ENCODE measurements at places on chromosomes 4 and X. TPM values are rescaled to one million over a fixed set of nuclear protein-coding genes. Genes with fewer than 3 reads are reported as not detected.

DNA sequence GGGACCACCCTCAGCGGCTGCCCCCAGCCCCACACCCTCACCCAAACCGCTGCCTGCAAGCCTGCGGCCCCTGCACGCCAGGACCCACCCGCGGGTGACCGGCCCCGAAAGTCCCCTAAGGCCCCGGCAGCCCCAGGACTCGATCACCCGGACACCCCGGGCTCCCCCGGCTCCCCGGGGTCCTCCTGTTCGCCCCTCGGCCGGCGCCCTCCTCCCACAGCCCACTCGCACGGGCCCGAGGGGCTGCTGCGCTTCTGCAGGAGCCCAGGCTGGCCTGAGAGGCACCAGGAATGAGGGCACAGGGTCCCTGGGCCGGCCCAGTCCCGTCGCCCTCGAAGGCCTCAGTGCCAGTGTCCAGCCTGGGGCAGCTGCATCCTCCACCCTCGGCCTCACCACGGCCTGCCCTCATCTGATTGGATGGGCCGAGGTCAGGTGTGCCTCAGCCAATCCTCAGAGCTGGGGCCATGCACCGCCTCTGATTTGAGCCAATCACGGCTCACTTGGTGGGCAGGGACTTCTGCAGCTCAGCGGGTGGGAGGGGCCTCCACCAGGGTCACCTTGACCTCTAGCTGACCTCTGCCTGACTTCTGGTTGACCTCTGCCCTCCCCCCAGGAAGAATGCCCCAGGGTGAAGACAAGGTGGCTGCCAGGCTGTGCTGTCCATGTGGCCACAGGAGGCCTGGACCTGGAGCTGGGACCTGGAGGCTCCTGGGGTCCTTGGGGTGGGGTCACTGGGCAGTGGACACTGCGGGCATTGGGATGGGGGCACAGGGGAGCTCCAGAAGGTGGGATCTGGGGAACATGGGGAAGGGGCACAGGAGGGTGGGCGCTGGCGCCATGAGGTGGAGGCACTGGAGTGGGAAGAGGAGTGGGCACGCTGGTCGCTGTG lies 97.6 kb upstream of the NKX1-1 start:
- no peak for DNase-seq

EFNB1 gene
- 6.2 TPM for total RNA-seq

DNA sequence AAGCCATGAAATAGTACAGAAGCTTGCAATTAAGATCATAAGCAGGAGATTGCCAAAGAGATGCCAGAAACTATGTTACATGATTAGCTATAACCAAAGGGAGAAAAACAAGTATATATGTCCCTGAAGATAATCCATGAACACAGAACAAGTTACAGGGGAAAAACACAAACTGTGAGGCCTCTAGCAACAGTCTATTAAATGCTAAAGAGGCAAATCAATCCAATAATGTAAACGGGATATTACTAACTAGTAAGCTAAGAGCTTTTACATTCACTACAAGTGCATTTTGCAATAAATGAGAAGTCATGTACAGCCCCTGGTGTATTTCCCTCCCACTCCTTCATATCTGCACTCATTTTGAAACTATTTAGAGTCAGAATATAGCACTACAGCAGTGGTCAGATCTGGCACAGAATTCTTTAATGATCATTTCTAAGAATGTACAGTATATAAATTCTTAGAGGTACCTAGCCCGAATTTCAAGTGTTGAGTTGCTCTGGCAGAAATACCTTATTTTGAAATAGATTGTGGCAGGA lies 449.8 kb upstream of the SMIM31 start:
- no peak for DNase-seq

WDR1 gene
- total RNA-seq = 67.7 TPM

GRCh38 chr4:70718811-70719604 lies 2.8 kb upstream of the RUFY3 start:
- no peak for DNase-seq

DNA sequence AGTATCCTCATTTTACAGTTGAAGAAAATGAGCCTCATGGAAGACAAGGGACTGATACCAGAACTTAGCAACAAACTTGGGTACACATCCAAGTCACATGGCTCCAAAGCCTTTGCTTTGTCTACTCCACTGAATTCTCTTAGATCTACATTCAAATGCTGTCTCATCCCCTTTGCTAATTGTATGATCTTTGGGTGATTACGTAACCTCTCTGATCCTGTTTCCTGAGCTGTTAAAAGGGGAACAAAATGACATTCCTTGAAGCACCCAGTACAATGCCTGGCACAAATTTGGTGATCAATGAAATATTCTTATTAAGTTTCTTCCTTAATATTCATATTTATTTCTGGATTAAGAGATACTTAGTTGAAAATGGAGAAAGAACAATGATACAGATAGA lies 5.9 kb upstream of the HPGD start:
- DNase-seq = no peak

Measured in dorsolateral prefrontal cortex (tissue), 122 donors.